Brain (organoid and tissue), 16 donors: ENCODE measurements at places on chromosomes 6 and 20.

GRCh38 chr6:95589067-95589466 is 11.7 kb downstream of the MANEA start:
- DNase-seq, result no peak

GRCh38 chr6:2982426-2983117 is 11.2 kb upstream of the SERPINB6 start:
- no peak for DNase-seq

DNA sequence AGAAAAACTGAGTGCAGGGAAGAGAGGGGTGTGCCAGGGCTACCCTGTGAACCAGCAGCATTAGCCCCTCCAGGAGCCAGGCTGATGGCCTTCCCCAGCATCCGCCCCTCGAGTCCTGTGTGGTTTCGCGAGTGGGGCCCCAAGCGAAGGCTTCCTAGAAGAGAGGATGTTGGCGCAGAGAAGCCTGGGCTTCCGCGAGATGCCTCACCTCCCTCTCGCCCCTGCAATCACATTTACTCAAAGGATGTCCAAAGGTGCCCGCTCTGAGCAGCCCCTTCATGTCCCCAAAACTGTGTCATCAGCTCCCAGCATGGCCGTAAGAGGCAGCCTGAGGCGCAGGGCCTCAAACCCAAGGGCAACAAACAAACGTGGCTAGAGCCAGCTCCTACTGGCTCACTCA is 111.7 kb downstream of the PREX1 start:
- no peak for DNase-seq

DNA sequence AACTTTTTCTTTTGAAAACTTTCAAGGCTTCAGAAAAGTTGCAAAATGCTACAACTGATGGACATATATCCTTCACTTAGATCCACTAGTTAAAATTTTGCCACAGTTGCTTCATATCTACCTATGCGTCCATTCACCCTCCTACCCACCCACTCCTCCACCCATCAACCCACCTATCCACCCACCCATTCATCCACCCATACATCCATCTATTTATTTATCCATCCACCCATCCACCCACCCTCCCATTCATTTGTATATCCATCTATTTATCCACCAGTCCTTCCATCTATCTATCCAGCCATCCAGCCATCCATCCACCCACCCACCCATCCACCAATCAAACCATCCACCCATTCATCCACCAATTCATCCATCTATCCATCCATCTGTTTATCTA is 13.6 kb downstream of the BPIFB4 start:
- DNase-seq, result no peak

DNA sequence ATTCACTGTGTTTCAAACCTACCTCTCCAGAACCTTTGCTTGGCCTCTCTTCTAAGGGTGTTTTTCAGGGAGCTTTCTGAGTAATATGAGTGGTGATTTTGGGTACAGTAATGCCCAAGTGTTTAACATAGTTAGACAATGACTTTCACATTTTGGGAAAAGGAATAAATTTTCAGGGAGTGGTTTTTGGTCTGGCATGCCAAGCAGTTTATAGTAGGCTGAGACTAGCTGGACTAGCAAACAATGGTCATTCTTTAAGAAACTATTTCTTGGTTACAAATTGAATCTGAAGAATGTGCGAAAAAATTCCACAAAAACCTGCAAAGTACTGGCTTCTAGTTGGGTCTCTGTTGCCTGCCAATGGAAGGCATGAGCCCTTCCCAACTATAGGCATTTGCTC is 15.4 kb downstream of the FNDC1 start:
- DNase-seq, result no peak

DNA sequence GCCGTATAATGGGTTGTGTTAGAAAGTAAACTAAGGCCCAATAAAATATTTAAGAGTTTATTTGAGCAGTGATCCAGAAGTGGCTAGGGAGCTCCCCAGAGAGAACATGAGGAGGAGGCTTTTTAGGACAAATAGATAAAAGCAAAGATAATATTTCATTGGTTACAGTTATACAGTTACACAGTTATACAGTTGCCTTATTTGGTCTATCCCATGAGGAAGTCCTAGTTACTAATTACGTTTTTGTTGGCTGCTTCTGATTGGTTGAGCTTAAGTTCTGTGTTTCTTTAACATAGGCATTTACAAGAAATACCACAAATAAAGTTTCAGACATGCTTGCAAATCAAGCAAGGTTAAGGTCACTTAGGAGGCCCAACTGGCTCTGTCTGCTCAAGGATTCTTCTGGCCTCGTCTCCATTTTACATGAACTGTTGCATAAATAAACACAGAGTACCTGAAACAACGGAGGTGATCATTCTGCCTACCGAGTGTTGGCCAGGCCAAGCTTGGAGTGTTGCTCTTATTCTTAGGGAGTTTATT is 7.0 kb downstream of the UBD start:
- DNase-seq, result peak; percentile 79

- DNase-seq, result no peak
Observed at GRCh38 chr20:11246251-11246775, 572.5 kb upstream of the JAG1 start.

GRCh38 chr20:20229595-20229994 is 138.3 kb upstream of the INSM1 start:
- no peak for DNase-seq

DNA sequence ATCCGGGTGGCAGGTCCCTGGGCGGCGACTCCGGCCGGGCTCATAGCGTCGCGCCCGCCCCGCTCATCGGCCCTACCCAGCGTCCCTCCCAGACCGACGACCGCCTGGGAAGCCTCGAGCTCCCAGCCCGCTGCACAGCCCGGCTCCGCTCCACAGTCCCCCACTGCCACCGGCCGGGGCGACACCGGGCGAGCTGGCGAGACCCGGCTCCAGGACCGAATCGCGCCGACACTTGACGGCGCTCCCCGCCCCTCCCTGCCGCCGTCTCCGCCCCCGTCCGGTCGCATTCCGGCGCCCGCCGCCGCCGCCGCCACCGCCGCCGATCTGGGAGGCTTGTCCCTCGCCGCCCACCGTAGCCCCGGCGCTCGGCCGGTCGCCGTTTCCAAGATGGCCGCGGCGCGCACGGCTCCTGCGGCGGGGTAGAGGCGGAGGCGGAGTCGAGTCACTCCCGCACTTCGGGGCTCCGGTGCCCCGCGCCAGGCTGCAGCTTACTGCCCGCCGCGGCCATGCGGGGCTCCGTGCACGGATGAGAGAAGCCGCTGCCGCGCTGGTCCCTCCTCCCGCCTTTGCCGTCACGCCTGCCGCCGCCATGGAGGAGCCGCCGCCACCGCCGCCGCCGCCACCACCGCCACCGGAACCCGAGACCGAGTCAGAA is at the start of gene MAP3K4:
Gene MAP3K4 (plus strand): TSS at position 364 of the 655 bp plus-strand sequence. CDS start 163 bp downstream, at position 527.
- DNase-seq, result peak; percentile 88

DNA sequence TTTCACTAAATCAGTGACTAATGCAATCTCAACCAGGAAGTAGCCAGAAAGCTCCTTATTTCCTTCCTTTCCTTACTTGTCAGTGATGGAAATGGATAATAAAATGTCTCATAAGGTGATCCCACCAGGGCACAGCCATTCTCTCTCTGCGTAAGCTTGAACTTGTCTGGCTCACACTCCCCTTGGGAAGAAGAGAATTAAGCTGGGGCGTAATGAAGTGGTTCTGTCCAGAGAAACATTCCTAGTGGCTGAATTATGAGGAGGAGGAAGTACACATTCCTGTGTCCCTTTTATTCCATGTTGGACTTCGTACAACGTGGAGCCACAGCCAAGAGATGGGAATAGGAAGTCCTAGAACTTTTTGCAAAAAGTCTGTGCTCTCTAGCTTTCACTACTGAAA is 93.7 kb downstream of the MTHFD1L start:
- DNase-seq, result no peak

DNA sequence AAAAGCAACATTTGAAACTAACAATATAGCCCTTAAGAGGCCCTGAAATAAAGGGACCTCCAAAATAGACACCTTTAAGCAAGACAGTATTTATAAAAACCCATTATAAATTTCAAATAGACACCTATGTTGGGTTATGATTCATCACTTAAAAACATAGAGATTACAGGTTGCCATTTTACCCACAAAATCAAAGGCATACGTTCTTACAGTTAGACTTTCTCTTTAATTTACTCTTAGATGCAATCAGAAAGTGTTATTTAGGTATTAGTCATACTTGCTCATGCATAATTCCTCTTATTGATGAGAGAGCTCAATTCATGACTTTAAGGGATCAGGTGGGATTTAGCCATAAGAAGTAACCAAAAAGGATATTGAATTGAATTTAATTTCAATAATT is 51.5 kb upstream of the TMEM200A start:
- DNase-seq, result no peak

GRCh38 chr20:3494218-3494617 is 23.4 kb downstream of the ATRN start:
- no peak for DNase-seq

GRCh38 chr20:38095017-38095686 is 61.6 kb downstream of the RPRD1B start:
- no peak for DNase-seq

DNA sequence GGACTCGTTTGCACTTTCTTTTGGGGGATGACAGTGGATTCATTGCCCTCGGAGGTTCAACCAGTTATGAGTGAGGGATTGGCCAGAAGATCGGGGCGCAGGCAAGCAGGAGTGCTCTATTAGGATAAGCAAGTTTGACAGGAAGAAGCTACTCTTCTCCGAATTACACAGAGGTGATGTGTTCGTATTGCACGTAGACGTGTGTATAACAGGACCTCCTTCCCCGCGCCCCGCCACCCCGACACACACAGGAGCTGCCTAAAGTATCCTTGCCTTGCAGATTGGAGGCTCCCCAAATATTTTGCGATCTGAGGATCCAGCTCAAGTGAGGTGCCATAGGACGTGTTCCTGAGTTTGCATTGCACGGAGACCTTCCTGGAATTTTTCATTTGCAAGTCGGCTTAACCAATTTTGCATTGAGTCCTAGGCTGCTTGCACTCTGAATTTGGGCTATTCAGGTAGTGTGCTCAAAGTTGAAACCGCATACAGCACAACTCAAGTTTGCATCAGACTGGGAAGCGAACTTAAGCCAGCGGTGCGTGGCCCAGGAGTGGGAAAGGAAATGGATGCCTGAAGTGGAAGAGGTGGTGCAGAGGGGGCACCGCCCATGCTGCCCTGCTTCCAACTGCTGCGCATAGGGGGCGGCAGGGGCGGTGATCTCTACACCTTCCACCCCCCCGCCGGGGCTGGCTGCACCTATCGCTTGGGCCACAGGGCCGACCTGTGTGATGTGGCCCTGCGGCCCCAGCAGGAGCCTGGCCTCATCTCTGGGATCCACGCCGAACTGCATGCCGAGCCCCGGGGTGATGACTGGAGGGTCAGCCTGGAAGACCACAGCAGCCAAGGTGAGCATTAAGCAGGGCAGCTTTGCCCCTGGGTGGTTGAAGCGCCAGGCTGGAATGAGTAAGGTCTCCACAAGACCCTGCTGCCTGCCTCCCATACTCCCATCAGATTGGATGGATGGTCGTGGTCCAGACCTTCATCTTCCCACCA is 770 bp downstream of the TCF19 start:
- no peak for DNase-seq

GRCh38 chr20:9518576-9519175 is 4.3 kb downstream of the LAMP5 start:
- DNase-seq, result no peak

DNA sequence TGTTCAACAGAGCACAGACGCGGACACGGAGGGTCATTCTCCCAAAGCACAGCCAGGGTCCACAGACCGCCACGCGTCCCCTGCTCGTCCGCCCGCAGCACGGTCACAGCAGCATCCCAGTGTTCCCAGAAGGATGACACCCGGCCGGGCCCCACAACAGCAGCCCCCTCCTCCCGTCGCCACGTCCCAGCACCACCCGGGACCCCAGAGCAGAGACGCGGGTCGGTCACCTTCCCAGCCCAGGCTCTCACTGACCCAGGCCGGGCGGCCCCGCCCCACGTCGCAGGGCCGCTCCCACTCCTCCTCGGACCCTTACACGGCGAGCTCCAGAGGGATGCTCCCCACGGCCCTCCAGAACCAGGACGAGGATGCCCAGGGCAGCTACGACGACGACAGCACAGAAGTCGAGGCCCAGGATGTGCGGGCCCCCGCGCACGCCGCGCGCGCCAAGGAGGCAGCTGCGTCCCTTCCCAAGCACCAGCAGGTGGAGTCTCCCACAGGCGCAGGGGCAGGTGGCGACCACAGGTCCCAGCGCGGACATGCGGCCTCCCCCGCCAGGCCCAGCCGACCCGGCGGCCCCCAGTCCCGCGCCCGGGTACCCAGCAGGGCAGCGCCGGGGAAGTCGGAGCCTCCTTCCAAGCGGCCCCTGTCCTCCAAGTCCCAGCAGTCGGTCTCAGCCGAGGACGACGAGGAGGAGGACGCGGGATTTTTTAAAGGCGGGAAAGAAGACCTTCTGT is 64.3 kb downstream of the FNDC1 start:
- DNase-seq, result peak; percentile 23

GRCh38 chr20:33119725-33120720 is 40.6 kb downstream of the BPIFB4 start:
- no peak for DNase-seq

DNA sequence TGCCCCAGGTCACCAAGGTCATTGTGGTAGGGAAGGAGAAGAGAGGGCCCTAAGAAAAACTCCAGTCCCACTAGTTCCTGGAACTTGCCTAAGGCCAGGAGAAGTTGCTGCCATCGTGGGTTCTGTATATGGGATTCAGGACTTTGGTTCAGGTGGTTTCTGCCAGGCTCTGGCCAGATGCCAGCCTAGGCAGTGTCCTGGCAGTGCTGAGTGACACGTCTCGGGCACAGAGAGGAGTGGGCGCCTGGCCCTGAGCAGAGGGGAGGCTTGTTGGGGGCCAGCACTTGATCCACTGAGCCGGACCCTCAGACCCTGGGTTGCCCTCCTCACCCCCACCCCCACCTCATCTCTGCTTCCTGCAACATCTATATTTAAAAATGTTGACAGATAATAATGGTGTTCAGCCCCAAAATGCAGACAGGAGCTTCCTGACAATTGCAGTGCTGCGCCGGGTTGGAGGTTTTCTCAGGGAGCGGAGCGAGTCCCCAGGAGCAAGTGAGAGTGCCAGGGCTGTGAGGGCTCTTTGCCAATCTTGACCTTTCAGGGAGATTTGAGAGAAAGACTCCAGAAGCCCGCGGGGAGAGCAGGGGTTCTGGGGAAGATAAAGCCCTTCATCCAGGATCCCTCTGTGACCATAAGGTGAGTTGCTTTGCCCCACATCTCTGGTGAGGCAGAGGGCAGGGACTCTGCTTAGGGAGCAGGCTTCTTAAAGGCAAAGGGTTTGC is 71.9 kb downstream of the PHACTR3 start:
- DNase-seq, result peak; percentile 57
